ENCODE measurements at places on chromosomes 5 and 9. TPM values are rescaled to one million over a fixed set of nuclear protein-coding genes. Genes with fewer than 3 reads are reported as not detected.

Gene GARIN3
- not detected for polyA plus RNA-seq

Gene PCDHGA6
- polyA plus RNA-seq: 4.7 TPM

Gene ROR2
- 3.5 TPM for polyA plus RNA-seq

Gene SLCO4C1
- not detected for polyA plus RNA-seq

Gene CYSRT1
- 0.93 TPM for polyA plus RNA-seq

Gene PLPPR1
- polyA plus RNA-seq: not detected

GRCh38 chr9:117286245-117286644 lies 128.6 kb downstream of the ASTN2 start:
- H3K4me3 ChIP-seq: no peak overlapping the region
- H3K36me3 ChIP-seq: no peaks in the 10 kb centered on the region
- no peak overlapping the region for H3K27ac ChIP-seq
- DNase-seq: no peak
- H3K27me3 ChIP-seq: no peaks in the 10 kb centered on the region
- H3K4me1 ChIP-seq: no peaks in the 10 kb centered on the region

- no peak overlapping the region for H3K4me3 ChIP-seq
- H3K4me1 ChIP-seq: no peaks in the 10 kb centered on the region
- no peaks in the 10 kb centered on the region for H3K27me3 ChIP-seq
These were observed 18.5 kb upstream of the UGT3A1 start for GRCh38 chr5:36009698-36010097.

DNA sequence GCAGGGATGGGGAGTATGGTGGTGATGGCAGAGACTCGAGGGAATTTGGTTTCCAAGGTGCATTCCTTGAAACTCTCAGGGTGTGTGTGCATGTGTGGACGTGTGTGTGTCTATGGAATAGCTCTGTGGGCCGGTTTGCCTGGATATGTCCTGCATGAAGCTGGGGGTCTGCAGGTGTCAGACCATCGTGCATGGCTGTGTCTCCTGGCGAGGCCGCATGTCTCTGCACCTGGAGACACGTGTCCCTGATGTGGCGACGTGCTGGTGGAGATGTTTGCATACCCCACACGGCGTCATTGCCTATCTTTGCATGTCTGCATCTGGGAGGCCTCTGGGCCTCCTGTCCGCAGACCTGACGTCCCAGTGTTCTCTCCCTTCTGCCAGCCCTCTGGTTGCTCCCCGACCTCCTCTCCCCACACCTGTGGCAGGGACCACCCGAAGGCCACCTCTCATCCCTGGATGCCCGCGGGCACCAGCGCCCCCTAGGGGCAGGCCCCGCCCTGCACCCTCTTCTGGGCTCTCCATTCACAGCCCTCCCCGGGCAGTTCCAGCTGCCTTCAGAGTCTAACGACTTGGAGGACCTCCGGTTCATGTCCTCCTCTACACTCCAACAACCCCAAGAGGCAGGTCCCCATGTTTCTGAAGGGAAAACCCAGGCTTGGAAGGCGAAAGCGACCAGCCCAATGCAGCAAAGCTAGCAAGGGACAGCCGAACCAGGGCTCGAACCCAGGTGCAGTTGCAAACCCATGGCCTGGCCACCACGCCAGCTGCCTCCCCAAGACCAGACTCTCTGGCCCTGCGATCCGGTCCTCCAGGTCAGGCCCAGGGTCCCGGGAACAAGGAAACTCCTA lies 88.6 kb downstream of the LMX1B start:
- H3K27ac ChIP-seq: no peak overlapping the region
- H3K4me3 ChIP-seq: no peak overlapping the region
- H3K27me3 ChIP-seq: peaks cover 53% of the 10 kb centered on the region
- H3K4me1 ChIP-seq: no peaks in the 10 kb centered on the region

DNA sequence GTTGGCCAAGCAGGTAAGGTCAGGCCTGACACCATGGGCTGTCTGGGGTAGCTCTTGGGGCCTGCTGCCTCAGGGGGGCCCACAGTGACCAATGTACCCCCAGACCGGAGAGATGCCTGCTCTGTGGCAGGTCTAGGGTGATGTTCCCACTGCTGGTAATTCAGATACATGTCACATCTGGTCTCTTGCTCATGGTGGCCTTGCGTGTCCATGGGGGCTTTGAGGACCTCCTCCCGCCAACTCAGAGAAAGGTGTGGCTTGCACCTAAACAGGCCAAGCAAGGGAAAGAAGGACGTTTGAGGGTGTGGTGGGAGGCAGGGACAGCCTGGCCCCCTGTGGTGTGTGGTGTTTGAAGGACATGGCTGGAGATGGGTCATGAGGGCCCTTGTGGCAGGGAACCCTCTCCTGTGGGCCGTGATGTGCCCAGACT lies 75.2 kb downstream of the PHF2 start:
- H3K36me3 ChIP-seq: peaks cover 58% of the 10 kb centered on the region
- no peak for DNase-seq
- no peak overlapping the region for H3K27ac ChIP-seq
- no peak overlapping the region for H3K4me3 ChIP-seq
- no peaks in the 10 kb centered on the region for H3K4me1 ChIP-seq
- no peaks in the 10 kb centered on the region for H3K27me3 ChIP-seq

DNA sequence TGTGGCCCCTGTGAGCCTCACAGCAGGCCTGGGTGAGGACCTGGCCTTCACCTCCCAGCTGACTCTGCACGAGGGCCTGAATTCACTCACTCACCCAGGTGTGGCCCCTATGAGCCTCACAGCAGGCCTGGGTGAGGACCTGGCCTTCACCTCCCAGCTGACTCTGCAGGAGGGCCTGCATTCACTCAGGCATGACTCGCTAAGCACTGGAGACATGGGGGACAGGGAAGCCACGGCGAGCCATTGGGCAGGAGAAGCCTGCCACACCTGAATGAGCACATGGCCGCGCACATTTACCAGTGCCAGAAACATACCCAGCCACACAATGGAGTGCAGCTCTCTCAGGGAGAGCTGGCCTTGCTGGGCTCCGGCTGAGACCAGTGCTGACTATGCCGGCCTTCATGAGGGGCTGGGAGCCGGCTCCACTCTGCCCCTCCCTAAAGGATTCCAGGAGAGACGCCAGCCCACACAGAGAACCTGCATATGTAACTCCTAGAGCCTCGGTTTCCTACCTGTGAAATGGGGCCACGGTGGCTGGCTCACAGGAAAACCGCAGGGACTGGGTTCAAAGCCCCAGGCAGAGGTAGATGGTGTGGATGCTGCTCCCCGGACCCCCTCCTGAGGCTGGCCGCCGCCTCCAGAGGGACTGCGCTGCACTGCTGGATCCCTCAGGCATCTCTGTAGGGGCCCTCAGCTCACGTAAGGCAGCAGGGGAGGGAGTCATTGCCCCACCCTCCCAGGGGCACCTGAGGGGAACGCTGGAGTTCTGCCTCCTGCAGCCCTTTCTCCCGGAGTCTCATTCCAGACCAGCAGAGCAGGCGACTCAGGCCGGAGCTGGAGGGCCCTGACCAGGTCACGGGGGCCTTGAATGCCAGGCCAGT lies 7.2 kb downstream of the ADAMTS2 start:
- H3K36me3 ChIP-seq: peaks cover 10% of the 10 kb centered on the region
- DNase-seq: no peak
- H3K4me1 ChIP-seq: peaks cover 5% of the 10 kb centered on the region

DNA sequence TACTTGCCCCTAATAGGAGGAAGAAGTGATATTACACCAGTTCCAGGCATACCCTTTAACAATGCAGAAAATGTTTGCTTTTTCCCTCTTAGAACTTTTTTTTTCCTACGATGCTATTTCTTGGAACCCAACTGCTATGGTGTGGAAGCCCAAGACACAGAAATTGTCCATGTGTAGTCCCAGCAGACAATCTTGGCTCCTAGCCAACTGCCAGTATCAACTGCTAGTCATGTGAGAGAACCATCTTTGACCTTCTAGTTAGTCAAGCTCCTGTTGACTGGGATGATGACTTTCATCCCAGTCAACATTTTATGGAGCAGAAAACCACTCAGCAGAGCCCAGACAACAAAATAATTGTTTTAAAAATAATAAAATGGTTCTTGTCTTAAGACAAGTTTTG lies 532.4 kb downstream of the TLR4 start:
- no peaks in the 10 kb centered on the region for H3K4me1 ChIP-seq
- no peak overlapping the region for H3K27ac ChIP-seq

DNA sequence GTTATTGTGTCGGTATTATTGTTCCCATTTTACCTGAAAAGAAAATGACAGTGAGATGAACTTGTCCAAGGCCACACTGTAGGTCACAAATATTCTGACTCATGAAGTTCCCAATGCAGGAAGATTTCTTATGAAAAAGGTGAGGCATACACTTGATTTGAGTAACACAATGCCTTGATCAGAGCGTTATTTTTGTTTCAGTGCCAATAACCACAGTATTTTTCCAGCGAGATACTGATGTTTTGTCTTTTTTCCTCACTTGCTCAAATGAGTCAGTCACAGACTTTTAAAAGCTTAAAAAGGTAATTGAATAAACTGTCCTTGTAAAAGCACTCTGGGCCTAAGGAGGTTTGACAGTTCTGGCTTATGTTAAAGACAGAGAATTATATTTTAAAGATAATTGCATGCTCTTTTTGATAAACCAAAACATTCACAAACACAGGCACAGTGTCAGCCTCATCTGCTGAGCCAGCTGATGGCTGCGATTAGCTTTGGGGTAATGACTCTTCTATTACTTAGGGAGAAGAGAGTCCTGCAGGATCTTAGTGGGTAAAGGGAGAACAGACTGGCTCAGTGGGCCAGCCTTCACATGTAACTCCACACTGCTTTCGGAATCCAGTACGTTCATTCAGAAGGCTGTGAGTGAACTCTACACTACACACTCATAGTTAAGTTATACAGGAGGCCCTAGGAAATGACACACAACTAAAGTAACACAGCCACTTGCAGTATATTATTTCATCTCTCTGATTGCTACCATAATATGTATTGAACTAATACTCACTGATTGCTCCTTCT lies 165.5 kb upstream of the CD180 start:
- no peak overlapping the region for H3K4me3 ChIP-seq

DNA sequence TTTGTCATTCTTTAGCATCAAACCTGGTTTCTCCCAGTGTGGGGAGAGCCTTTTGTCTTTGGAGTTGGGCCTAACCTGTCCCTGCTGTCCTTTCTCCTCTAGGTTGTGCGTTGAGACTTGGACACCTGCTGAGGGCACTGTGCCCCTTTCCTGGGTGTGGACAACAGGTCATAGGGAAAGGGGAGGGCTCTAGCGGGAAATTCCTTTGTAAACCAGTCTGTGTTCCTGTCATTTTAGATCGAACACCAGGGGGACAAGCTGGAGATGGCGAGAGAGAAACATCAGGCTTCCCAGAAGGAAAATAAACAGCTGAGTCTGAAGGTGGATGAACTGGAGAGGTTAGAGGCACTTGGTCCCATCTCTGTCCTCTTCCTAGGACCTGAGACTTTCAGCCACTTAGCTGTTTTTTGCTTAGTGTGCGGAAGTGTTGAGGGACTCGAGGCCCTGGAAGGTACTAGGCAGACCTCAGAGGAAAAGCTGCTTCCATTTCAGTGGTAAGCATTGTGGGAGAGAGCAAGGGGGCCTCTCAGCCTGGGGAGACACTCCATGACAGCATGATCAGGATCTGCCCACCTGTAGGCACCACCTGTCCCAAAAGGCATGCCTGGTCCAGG lies 8.6 kb upstream of the GLE1 start:
- no peak overlapping the region for H3K4me3 ChIP-seq
- no peaks in the 10 kb centered on the region for H3K27me3 ChIP-seq
- H3K27ac ChIP-seq: no peak overlapping the region
- peaks cover 44% of the 10 kb centered on the region for H3K36me3 ChIP-seq
- no peaks in the 10 kb centered on the region for H3K4me1 ChIP-seq
- DNase-seq: no peak

DNA sequence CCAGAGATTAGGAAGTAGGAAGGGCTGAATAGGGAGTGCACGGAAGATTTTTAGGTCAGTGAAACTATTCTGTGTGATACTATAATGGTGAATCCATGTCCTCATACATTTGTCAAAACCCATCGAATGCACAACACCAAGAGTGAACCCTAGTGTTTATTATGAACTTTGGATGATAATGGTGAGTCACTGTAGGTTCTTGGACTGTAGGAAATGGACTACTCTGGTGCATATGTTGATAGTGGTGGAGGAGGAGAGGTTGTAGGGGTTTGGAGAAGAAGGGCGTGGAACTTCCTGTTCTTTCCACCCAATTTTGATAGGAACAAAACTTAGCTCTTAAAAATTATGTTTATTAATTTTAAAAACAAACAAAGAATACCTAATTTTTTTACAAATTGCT lies 14.3 kb downstream of the CTSL start:
- no peaks in the 10 kb centered on the region for H3K4me1 ChIP-seq
- H3K36me3 ChIP-seq: no peaks in the 10 kb centered on the region
- DNase-seq: peak; percentile 6

- peaks cover 27% of the 10 kb centered on the region for H3K4me1 ChIP-seq
- H3K36me3 ChIP-seq: no peaks in the 10 kb centered on the region
- DNase-seq: peak; percentile 95
- peak overlapping the region; percentile 68 for H3K27ac ChIP-seq
- H3K4me3 ChIP-seq: no peak overlapping the region
- no peaks in the 10 kb centered on the region for H3K27me3 ChIP-seq
These were observed 224.1 kb downstream of the ESM1 start for GRCh38 chr5:54761213-54761701.

GRCh38 chr9:95822583-95823431 lies 52.7 kb upstream of the ERCC6L2 start:
- H3K4me3 ChIP-seq: no peak overlapping the region
- H3K27me3 ChIP-seq: peaks cover 3% of the 10 kb centered on the region
- peak; percentile 98 for DNase-seq
- H3K4me1 ChIP-seq: peaks cover 13% of the 10 kb centered on the region
- H3K27ac ChIP-seq: peak overlapping the region; percentile 83

- H3K4me1 ChIP-seq: peaks cover 3% of the 10 kb centered on the region
- no peak for DNase-seq
- H3K27ac ChIP-seq: no peak overlapping the region
These were observed 123.4 kb downstream of the SEC61B start for GRCh38 chr9:99345451-99345850.

- H3K27ac ChIP-seq: no peak overlapping the region
- H3K36me3 ChIP-seq: no peaks in the 10 kb centered on the region
- H3K27me3 ChIP-seq: no peaks in the 10 kb centered on the region
- peak; percentile 6 for DNase-seq
- no peak overlapping the region for H3K4me3 ChIP-seq
These were observed 167.1 kb downstream of the PIK3R1 start for GRCh38 chr5:68382640-68383039.

DNA sequence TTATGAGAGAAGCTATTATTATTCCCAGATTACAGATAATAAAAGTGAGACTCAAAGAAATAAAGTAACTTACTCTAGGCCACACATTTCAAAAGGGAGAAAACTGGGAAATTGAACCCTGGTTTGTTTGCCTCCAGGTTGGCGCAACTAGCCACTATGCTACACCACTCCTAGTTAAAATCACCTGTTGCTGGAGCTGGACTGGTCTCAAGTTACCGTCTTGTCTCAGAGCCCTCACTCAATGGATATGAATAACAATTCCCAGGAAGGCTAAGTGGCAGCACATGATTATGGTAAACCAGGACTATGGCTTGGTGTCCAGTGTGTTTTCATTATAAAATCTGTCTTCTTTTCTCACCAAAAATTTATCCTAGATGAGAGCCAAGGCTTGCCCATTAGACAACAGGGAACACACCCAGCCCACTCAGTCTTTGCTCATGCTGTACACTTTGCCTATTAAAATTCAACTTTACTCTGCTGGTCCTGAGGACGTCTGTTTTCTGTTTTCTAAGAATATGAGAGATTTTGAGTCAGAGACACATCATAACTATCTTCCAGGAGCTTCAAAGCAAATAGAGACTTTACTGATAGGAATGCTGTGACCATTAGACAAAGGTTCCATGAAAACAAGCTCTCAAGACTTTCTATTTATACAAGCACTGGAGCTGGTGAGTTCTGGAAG lies 58.1 kb downstream of the ADRB2 start:
- no peaks in the 10 kb centered on the region for H3K36me3 ChIP-seq
- H3K27ac ChIP-seq: no peak overlapping the region
- peak; percentile 31 for DNase-seq
- no peak overlapping the region for H3K4me3 ChIP-seq

All from IMR-90 (cell line).